WERI-Rb-1 (cell line): ENCODE measurements at places on chromosomes 11 and 22.
A peak's percentile ranks its signal among the peaks of the same experiment; 100 is the strongest.

GRCh38 chr22:22709719-22710445 lies 65.5 kb downstream of the GGTLC2 start:
- DNase-seq = peak; percentile 55

DNA sequence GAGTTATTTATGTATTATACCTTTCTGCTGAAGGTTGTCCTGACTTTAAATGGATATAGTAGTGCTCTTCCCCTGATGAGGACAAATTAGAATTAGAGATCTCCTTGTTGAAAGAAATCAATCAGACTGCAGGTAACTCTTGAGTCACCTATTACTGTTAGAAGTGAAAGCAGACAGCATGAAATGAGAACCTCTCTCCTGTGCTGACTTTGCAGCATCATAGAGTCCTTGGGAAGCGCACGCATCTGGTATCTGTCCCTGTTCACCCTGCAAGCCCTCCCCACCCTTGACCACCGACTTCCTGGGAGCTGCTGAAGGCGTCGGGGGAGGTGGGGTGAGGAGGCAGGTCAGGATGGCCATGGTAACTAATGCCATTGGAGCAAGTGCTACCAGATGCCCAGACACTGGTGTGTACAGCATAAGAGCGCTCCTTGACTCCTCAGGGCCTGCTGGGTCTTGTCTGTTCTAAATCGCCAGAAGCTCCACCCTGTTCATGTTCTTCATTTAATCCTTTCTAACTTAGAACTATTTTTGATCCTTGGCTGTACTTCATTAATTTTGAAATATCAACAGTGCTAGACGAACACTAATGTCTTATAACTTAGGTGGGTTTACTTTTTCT lies 143.9 kb downstream of the WNT7B start:
- peak; percentile 10 for DNase-seq

GRCh38 chr11:46574656-46575055 lies 19.2 kb downstream of the AMBRA1 start:
- no peak for DNase-seq

DNA sequence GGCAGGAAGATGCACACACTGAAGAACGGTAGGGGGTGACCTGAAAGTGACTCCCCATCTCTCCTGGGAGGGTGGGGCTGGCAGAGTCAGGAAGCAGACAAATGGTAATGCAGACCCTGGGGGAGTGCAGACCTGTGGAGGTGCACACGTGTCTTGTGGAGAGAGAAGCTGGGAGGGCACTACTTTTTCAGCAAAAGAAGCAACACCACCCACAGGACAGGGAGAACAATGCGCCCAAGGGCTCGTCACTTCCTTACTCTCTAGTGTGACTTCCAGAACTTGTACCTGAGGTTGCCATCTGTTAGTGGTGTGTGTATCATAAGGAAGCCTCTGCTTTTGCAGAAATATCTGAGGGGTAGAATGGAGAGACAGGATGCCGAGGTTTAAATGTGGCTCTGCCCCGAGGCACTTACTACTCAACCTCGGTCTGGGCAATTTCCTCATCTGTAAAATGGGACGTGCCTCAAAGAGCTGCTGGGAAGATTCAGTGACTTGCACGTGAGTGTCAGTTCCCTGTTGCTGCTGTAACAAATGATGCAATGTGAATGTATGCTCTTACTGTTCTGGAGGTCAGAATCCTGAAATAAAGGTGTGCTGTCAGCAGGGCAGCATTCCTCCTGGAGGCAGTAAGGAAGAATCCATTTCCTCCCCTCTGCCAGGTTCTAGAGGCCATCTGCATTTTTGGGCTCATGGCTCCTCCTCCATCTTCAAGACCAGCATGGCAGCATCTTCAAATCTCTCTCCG lies 323.4 kb downstream of the SHANK2 start:
- peak; percentile 33 for DNase-seq

- no peak for DNase-seq
Observed at GRCh38 chr22:44711690-44712555, 9.9 kb downstream of the PRR5 start.

DNA sequence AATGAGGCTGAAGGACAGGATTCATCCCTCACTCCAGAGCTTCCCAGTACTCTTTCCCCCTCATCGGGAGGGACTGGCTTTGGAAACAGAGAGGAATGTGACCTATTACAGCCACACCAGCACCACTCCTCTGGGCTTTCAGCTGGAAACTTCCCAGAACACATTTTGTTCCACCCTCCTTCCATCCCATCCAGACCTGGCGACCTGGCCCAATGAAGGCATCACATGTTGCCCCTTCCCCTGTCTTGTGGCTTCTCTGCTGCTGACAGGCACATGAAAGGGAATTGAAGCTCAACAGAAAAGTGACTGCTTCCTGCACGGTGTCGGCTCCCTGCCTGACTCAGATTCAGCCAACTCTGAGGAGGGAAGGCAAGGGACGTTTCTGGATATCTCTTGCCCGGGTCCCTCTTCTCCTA lies 19.1 kb downstream of the IRAG1 start:
- no peak for DNase-seq

- DNase-seq = no peak
Observed at GRCh38 chr11:106524436-106524835, 447.0 kb downstream of the AASDHPPT start.

DNA sequence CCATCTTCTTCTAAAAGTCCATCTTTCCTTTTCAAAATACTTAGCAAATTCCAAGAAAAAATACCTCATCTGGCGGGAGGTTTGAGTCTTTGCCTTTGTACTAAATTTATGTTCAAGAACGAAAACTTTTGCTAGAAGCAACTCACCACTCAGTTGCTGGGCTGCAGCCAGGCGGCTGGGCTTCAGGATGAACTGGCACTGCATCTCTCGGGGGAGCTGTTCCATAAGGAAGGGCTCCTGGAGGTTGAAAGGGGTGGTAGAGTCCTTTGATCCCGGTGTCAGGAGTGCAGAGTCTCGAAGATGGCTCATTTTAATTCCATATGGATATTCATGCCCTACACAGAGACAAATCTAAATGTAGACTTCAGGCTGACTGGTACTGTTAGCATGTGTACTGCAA lies 105.8 kb downstream of the ARHGAP20 start:
- no peak for DNase-seq

GRCh38 chr11:14914536-14914935 lies 22.5 kb upstream of the CYP2R1 start:
- DNase-seq = no peak

GRCh38 chr11:20991471-20991870 lies 322.1 kb downstream of the NELL1 start:
- no peak for DNase-seq

- no peak for DNase-seq
Observed at GRCh38 chr11:85673393-85673792, 8.5 kb upstream of the CREBZF start.

- no peak for DNase-seq
Observed at GRCh38 chr22:38236786-38237185, 35.0 kb downstream of the MAFF start.

- DNase-seq = no peak
Observed at GRCh38 chr22:49824185-49824925, 3.3 kb downstream of the BRD1 start.

GRCh38 chr11:70420008-70420464 lies 21.7 kb downstream of the CTTN start:
- no peak for DNase-seq

DNA sequence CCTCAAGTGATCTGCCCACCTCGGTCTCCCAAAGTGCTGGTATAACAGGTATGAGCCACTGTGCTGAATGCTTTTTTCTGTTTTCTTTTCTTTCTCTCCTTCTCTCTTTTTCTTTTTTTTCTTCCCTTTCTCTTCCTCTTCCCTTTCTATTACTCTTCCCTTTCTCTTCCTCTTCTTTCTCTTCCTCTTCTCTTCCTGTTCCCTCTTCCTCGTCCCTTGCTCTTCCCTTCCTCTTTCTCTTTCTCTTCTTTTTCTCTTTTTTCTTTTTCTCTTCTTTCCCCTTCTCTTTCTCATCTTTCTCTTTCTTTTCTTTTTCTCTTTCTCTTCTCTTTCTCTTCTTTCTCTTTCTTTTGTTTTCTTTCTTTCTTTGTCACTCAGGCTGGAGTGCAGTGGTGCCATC lies 1.2 kb downstream of the OOSP1 start:
- DNase-seq = no peak

DNA sequence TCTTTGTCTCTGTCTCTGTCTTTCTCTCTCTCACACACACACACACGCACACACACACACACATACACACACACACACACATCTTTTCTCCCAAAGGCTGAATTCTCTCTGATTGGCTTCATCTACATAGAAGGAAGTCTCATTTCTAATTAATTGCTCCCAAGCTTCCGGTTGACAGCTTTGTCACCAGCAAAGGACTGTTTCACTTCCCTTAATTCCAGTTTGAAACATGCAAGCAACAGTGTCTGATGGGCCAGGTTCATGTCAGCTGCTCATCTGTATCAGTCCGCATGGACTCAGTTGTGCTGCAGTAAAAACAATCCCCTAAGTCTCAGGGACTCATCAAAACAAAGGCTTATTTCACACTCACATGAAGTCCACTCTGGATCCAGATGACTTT lies 16.2 kb upstream of the PVALB start:
- DNase-seq = no peak

GRCh38 chr11:44576656-44577055 lies 11.2 kb downstream of the CD82 start:
- DNase-seq = no peak

- no peak for DNase-seq
Observed at GRCh38 chr11:131584785-131585592, 214.6 kb downstream of the NTM start.

DNA sequence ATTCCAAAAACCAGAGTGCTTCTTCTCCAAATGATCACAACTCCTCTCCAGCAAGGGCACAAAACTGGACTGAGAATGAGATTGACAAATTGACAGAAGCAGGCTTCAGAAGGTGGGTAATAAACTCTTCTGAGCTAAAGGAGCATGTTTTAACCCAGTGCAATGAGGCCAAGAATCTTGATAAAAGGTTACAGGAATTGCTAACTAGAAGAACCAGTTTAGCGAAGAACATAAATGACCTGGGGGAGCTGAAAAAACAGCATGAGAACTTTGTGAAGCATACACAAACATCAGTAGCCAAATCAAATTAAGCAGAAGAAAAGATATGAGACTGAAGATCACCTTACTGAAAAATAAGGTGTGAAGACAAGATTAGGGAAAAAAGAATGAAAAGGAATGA lies 15.5 kb downstream of the OR52M1 start:
- no peak for DNase-seq

GRCh38 chr11:117833401-117833891 lies 8.9 kb upstream of the FXYD2 start:
- DNase-seq = peak; percentile 86

DNA sequence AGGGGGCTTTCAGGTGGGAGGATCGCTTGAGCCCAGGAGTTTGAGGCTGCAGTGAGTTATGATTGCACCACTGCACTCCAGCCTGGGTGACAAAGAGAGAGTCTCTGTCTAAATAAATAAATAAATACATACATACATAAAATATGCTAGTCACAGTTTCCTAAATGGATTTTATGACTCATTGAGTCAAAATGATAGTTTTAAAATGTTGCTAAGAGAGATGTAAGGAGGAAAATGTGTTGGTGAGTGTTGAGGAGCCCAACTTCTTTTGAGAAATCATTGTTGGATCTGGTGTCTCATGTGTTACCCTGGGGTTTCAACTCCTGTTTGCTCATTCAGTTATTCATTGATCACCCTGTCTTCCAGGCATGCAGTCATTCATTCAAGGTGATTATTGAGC lies 21.0 kb downstream of the PARVB start:
- no peak for DNase-seq

DNA sequence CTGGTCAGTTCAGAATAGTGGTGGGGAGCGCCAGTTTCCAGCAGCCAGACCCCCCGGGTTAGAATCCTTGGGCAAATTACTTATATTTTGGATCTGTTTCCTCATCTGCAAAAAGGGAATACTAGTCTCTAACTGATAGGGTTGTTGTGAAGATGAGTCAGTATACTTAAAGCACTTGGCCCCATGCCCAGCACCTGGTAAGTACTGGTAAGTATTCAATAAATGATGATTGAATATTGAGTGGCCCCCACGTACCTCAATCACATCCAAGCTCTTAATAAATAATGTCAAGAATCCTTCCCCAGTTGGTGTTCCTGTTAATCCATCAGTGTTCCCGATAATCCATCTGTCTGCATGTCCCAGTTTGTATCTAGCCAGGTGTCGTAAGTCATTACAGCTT lies 12.1 kb downstream of the ACP2 start:
- DNase-seq = peak; percentile 37

- DNase-seq = no peak
Observed at GRCh38 chr11:79150320-79150719, 290.5 kb downstream of the TENM4 start.

- peak; percentile 96 for DNase-seq
Observed at GRCh38 chr22:47398491-47398890, 636.0 kb downstream of the TBC1D22A start.

- DNase-seq = no peak
Observed at GRCh38 chr11:2414616-2415015, 14.1 kb downstream of the TSSC4 start.

DNA sequence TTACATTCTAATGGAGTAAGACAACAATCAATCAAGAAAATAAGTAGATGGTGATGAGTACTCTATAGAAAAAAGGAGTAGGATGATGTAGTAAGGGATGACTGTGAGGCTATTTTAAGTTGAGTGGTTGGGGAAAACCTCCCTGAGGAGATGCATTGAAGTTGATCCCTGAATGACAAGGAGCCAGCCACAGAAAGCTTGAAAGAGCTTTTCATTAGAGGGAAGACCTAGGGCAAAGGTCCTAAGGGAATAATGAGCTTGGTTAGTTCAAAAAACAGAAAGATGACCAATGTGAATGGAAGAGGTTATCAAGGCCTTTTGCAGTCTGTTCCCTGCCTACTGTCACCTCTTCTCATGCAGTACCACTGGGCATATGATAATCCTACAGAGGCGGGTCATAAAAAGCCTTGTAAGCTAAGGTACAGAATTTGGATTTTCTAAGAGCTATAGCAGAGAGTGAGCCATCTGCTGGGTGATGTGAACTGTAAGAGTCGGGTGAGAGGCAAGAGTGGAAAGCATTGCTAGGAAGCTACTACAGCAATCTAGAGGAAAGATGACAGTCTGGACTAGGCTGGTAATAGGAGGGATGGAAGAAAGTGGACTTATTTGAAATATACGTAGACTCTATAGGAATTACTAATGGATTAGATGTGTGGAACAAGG lies 3.1 kb downstream of the PPP2R1B start:
- DNase-seq = no peak

GRCh38 chr11:89613911-89614310 lies 96.2 kb upstream of the TRIM77 start:
- no peak for DNase-seq

- no peak for DNase-seq
Observed at GRCh38 chr22:49620003-49620556, 207.6 kb downstream of the BRD1 start.

DNA sequence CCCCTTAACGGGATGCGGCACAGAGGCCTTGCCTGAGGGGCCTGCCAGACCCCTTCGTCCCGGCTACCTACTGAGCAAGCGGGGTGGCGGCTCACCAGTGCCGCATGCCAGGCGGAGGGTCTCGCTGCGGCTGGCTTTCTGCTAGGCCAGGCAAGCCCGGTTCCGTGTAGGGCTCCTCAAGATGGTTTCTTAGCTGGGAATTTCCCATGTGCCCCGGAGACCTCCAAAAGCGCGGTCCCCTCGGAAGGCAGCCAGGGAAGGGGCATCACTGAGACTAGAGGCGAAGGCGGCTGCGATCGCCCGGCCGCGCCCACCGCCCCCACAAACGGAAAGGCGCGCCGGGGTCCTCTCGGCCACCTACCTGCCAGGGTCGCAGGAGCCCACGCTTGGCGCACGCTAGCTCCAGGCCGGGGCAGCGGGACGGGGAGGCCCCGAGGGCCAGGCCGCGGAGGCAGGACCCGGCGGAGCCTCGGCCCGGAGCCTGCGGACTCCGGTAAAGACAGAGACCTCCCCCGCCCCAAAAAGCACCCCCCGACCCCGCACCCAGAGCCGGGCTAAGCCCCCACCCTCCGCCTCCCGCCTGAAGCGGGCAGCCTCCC lies 23.8 kb downstream of the MICAL3 start:
- DNase-seq = no peak

GRCh38 chr11:86949995-86950660 lies 5.1 kb downstream of the FZD4 start:
- DNase-seq = no peak
